Activated CD4-positive, CD25-positive, alpha-beta regulatory T cell treated with anti-CD3 and anti-CD28 coated beads, Interleukin-2, amount 50 U/mL, for 16 hours (primary cell): ENCODE measurements at places on chromosomes 1 and 21.

DNA sequence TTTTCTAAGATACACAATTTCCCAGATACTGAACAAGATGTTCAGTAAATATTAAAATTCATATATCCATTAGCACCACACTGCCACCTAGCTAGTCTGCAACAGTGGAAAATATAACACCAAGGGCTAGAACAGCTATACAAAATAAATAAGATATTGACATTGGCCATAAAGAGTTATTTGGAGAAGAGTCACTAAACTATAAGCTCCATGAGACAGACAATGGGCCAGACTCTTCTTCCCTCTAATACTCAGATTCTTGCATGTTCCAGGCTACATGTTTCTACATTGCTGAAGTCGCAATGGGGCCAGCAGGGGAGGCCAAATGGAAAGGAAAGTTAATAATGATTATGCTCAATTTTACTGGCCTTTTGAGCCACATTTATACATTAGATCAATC is 21.5 kb downstream of the SPATA6 start:
- no peak for DNase-seq

DNA sequence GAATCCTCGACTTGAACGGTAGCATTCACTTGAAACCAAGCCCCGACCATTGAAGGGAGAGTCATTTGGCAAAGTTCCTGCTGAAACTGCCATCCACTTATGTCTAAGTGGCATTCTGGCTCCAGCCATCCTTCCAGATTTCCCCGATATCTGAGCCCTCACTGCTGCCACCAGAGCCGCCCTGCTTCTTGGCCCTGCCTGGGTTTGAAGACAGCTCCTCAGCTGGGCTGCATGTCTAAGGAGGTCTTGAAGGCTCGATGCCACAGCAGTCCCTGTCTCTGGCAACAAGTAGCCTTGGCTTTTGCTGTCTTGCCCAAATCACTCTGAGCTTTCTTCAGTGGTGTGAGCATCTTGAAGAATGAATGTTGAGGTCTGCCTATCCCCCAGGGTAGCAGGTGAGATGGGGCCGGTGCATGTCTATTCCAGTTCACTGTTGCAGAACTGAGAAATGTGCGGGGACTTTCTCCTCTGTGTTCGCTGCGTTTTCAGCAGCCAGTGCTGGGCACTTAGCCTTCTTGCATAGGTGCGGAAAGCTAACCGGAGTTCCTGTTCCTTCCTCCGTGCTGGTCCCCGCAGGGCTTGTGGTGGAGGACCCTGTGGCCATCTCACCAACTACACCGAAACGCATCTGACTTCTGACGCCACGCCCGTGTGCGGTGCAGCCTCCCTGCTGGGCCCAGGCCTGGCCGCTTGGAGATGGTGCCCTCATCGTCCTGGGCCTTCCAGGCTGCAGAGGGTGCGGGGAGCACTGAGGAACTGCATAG is 29.2 kb downstream of the MAN1C1 start:
- DNase-seq: no peak

- DNase-seq: no peak
These were observed 2.6 kb upstream of the PDC start for GRCh38 chr1:186463511-186463910.

DNA sequence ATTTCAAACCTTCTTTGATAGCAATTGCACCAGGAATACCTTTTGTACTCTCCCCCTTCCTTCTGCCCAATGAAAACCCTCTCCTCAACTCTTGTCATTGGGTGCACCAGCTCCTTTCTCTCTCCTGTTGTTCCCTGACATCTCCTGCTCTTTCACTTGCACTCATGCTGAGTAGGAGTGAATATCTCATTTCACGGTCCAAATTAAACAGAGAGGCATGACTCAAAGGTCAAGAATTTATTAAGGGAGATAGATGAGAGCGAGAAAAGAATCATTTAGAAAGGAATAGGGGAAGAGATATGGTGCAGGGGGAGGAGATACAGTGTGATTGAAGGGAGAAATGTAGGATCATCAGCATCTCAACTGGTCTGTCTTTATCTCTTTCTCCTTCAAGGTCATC is 22.1 kb downstream of the AIM2 start:
- no peak for DNase-seq

GRCh38 chr1:218526198-218526580 is 181.1 kb downstream of the TGFB2 start:
- DNase-seq: no peak

GRCh38 chr1:199561334-199561733 is 466.2 kb upstream of the NR5A2 start:
- DNase-seq: no peak

DNA sequence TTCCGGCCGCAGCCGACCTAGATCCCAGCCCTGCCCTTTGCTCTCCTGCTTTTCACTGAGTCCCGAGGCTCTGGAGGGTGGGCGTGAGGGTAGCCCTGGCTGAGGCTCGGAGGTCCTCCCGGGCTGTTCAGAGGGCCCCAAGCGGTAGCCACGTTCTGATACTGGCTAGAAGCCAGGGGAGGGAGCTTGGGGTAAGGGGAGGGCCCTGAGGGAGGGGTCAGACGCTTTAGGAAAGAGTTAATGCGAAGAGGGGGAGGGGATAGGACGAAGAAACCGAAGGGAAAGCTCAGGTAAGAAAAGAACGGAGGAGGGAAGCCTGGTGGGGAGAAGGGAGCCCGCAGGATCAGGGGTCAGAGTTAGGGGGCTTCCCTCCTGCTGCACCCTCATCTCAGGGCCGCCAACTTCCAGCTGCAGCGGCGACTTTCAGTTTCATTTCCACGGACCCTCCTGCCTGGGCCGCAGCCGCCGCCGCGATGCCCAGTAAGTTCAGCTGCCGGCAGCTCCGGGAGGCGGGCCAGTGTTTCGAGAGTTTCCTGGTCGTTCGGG is at the start of gene MOV10:
MOV10 (plus strand) TSS at position 220 of the 546 bp plus-strand sequence; CDS start at position 474, 254 bp downstream.
- no peak for DNase-seq

DNA sequence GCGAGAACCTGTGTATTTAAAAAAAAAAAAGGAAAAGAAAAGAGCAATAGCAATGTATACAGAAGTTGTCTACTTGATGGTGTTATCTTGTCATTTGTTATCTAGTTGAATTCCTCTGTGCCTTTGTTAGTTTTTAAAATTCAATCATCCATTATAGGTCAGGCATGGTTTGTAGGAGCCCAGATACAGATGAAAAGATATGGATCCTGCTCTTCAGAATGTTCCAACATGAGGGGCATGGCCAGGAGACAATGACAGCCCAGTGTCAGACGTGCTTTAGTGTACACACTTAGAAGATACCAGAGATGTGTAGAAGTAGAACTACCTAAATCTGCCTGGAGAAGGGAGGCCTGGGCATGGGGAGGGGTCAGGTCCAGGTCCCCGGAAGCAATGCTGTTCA is 16.6 kb downstream of the MTARC2 start:
- no peak for DNase-seq

DNA sequence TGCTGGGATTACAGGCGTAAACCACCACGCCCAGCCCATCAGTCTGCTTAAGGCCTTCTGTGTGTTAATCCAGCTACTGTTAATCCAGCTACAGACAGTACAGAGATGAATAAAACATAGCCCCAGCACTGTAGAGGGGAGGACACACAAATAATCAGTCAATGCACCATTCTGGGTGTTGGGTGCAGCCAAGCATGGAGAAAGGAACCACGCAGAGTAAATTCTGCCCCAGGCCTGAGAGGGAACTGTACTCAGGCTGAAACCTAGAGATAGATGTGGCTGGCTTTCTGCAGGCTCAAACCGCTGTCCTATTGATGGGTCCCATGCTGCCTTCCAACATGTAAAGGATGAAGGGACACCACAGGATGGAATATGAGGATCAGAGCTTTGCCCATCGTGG is 136.8 kb upstream of the IGSF21 start:
- DNase-seq: no peak

GRCh38 chr1:158830904-158831507 is at the start of gene MNDA:
Gene MNDA (plus strand): TSS chr1:158831351. CDS start chr1:158842154, 10,803 bp downstream.
- DNase-seq: no peak

DNA sequence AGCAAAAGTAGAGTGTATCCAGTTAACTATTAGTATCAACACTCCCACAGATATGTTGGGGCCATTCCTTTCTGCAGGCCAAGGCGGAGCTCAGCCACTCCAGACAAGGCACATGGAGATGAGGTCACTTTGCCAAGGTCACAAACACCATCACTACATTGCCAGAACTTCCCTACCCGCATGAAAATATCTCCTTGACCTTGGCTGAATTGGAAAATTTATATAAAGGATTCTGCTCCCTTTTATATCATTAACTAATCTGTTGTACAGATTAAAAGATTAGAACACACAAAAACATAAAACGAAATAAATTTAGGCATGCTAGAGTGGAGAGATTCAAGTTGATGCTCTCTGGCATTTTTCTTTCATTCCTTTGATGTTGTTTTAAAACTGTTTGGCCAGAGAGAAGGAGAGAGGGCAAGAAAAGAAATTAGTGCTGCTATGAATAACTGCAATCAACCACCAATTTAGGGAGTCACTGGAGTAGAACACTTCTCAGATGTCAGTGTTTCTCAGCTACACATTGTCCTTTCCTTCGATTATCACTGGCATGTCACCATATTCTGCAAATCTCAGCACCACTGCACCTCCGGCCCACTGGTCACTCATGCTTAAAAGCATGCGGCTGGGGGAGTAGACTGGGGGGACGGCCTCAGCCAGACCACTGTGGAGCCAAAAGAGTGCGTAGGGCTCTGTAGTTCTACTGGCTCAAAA is 78.7 kb upstream of the ATP1B1 start:
- no peak for DNase-seq

GRCh38 chr21:30340714-30341573 is 3.5 kb upstream of the KRTAP27-1 start:
- no peak for DNase-seq

DNA sequence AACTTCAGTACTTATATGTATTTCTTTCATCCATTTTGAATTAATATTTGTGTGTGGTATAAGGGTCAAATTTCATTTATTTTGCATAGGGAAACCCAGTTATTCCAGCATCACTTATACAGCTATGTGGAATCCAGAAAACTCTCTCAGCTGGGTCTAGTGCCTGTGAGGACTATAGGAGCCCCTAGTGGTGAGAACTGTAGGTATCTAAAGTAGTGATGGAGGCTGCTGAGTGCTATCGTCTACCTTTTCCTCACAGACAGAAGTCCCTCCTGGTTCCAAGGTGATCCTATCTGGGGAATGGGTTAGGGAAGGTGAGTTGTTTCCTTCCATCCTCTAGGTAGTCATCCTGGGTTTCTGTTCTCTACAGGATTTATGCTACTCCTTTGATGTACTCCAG is 352.0 kb upstream of the C1orf87 start:
- DNase-seq: no peak

DNA sequence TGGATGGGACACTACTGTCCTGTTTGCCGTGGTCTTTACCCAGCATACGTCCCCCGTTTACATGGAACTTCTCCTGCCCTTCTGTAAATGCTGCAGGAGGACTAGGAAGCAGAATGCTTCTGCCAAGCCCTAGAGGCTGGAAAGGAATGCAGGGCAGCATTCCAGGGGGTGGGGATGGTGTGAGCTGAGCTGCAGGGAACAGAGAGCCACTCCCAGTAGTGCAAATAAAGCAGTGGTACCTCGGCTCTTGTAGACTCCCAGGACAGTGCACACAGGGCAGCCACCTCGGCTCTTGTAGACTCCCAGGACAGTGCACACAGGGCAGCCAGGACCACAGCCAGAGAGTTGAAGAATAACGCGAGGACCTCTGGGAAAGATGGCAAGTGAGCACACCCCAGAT is 35.4 kb downstream of the PTPRU start:
- DNase-seq: no peak

- DNase-seq: no peak
These were observed 450.7 kb downstream of the CAMTA1 start for GRCh38 chr1:7235871-7236517.

- DNase-seq: no peak
These were observed 219.3 kb downstream of the KCNJ6 start for GRCh38 chr21:37696936-37697335.

DNA sequence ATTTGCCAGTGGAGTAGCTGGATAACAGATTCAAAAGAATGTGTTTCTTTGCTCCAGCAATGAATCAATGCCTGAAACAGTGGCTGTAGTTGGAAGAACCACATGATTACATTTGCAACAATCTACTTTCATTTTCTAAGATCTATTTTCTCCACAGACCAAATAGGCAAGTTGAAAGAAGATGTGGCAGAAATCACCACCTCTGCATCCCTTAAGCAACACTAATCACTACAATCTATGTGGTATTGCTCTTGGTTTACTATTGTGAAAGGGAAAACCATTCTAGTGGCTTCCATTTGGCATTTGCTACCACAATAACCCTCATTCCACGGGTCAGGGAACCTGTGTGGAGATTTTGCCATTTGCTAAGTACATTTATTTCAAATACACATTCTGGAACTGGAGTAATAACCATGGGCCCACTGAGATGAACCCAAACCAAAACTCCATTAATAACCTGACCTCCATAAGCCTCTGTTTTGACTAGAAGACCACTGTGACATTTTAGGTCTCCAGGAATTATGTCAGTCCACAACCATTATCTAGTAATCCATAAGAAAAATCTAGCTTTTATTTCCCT is 66.3 kb downstream of the C1orf185 start:
- no peak for DNase-seq

GRCh38 chr1:9174243-9174642 is 45.3 kb upstream of the GPR157 start:
- no peak for DNase-seq

- DNase-seq: no peak
These were observed 639 bp downstream of the IL20 start for GRCh38 chr1:206866062-206866461.

DNA sequence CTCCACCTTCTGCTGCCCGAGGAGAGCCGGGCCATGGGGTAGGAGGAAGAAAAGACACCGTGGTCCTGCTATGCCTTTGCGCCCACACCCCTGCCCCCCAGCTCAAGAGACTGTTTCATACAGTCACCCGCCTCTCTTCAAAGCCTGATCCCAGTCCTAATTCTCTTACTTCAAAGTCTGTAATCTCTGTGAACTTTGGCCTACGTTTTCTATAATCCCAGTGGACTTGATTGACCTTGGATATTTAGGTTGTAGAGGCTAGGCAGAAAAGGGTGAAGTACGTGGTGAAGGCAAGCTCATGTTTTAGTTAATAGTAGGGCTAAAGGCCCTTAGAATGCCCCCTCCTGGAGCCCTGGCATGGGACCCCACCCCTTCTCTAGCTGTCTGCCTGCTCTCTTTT is 28.4 kb downstream of the VPS13D start:
- no peak for DNase-seq

DNA sequence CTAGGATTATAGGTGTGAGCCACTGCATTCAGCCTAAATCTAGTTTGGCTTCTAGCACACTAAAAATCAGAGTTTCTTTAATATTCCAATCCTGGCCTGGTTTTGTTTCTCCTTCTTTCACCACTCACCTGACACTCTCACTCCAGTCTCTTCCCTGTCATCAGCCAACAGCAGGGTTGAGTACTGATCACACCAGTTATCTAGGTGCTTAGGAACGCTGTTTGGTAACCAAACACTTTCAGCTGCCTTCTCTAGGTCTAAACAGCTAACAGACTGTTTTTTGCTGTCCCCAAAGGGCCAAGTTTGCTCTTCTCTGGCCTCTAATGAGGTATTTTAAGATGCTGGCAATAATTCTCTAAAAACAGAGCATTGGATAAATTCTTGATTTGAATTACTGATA is 17.7 kb upstream of the FRRS1 start:
- no peak for DNase-seq

DNA sequence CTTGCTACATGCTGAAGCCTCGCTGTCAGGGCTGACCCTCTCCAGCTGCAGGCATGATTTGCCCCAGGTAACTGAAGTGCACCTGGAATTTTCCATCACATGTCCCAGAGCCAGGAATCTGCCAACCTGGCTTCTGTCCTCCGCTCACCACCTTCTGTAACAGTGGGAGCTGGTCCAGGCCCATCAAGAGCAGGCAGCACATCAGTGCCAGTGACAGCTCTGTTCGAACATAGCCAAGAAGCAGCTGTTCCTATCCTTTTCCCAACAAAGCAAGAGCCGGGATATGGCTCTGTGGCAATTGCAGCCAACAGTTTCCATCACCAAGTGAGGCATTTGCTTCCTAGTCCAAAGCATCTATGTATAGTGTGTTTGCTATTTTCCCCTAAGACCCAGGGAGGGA is 42.2 kb upstream of the KANK4 start:
- no peak for DNase-seq
